Panc1 (cell line): ENCODE measurements at places on chromosomes 11 and 22. TPM values are rescaled to one million over a fixed set of nuclear protein-coding genes. Genes with fewer than 3 reads are reported as not detected.

DNA sequence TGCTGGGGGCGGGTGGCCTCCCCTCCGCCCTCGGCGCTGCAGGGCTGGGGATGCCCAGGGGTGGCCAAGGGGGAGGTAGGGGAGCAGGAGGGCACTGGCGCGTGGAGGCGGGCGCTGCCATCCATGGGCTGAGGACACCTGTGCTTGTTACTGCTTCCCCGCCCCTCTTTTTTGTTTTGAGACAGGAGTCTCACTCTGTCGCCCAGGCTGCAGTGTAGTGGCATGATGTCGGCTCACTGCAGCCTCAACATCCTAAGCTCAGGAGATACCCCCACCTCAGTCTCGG, 683 bp upstream of the FADS3 start:
- DNase-seq, result no peak
- H3K36me3 ChIP-seq, result no peaks in the 10 kb centered on the region
- H3K4me3 ChIP-seq, result peak overlapping the region; percentile 73
- no peak overlapping the region for H3K27ac ChIP-seq
- H3K27me3 ChIP-seq, result no peaks in the 10 kb centered on the region

DNA sequence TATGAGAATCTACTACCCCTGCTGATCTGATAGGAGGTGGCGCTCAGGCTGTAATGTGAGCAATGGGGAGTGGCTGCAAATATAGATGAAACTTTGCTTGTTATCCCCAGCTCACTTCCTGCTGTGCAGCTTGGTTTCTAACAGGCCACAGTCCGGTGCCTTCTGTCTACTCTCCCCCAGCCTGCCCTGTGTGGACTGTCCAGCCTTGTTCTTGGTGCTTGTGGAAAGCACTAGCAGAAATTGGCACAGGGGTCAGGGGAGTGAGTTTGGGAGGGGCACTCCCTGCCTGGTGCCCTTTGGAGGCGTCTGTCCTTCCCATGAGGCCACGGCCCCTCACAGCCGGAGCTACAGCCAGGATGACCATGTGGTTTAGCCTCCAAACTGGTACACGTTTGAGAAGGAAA, 14.3 kb downstream of the MOV10L1 start:
- no peak overlapping the region for H3K27ac ChIP-seq
- no peak overlapping the region for H3K4me3 ChIP-seq
- H3K36me3 ChIP-seq, result no peaks in the 10 kb centered on the region

GRCh38 chr11:100469835-100470234, 217.3 kb upstream of the ARHGAP42 start:
- no peak for DNase-seq
- H3K27me3 ChIP-seq, result no peaks in the 10 kb centered on the region
- no peaks in the 10 kb centered on the region for H3K36me3 ChIP-seq

DNA sequence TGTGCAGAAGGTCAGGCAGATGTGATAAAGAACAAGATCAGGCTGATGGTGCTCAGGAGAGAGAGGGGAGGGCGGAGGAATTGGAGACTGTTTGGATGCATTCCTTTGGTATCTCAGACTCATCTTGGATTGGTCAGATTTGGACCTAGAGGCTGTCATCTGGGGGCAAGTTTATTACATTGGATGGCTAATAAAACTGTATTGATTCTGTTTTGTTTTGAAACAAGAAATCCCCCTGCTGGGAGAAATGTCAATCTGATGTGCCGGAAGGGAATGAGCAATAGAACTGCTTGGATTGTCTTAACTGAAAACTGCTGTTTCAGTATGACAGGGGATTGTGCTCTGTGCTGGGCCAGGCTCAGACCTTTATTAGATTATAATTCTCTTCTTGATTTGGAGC, 25.5 kb upstream of the CCDC90B start:
- no peaks in the 10 kb centered on the region for H3K27me3 ChIP-seq
- no peak overlapping the region for H3K4me3 ChIP-seq
- H3K27ac ChIP-seq, result no peak overlapping the region
- DNase-seq, result no peak
- no peaks in the 10 kb centered on the region for H3K4me1 ChIP-seq

DNA sequence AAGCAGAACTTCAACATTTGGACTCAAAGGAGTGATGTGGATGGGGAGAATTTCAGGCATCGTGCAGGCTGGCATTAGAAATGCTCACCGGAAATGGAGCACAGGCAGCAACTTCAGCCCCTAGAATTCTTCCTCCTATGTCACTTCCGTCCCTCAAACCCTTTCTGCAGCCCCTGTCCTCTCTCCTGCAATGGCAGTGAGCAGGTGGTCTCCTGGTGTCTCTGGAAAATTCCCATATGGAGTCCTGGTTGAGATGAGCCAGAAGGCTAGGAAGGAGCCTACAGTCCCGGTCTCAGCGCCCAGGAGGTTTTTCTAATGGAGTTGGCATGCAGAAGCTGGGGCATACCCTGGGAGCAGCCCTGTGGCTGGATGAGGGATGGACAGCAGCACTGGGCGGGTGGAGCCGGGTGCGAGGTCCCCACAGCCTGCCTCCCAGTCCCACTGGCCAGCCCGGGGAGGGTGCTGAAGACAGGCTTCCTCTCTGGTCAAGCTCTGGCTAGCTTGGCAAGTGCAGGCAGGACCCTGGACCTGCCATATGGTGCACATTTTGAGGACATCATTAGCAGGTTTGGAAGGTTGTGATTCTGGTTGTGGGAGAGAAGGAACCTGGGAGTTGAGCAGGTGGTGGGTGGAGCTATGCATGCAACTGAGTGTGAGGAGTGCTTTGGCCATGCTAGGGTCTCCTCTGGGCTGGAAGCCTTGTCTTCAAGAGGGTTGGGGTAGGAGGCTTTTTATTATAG, 59.8 kb upstream of the B3GAT1 start:
- H3K27me3 ChIP-seq, result peaks cover 28% of the 10 kb centered on the region
- H3K36me3 ChIP-seq, result no peaks in the 10 kb centered on the region
- H3K4me3 ChIP-seq, result no peak overlapping the region
- no peak overlapping the region for H3K27ac ChIP-seq
- no peak for DNase-seq

- H3K4me3 ChIP-seq, result peak overlapping the region; percentile 95
- H3K27ac ChIP-seq, result peak overlapping the region; percentile 96
- DNase-seq, result no peak
- no peaks in the 10 kb centered on the region for H3K27me3 ChIP-seq
- H3K4me1 ChIP-seq, result peaks cover 22% of the 10 kb centered on the region
These were observed 2.2 kb upstream of the KMT2A start for GRCh38 chr11:118434123-118434552.

- no peaks in the 10 kb centered on the region for H3K27me3 ChIP-seq
- H3K27ac ChIP-seq, result no peak overlapping the region
- no peak for DNase-seq
- no peaks in the 10 kb centered on the region for H3K36me3 ChIP-seq
These were observed 60.1 kb upstream of the ZC3H12C start for GRCh38 chr11:110032957-110033570.

DNA sequence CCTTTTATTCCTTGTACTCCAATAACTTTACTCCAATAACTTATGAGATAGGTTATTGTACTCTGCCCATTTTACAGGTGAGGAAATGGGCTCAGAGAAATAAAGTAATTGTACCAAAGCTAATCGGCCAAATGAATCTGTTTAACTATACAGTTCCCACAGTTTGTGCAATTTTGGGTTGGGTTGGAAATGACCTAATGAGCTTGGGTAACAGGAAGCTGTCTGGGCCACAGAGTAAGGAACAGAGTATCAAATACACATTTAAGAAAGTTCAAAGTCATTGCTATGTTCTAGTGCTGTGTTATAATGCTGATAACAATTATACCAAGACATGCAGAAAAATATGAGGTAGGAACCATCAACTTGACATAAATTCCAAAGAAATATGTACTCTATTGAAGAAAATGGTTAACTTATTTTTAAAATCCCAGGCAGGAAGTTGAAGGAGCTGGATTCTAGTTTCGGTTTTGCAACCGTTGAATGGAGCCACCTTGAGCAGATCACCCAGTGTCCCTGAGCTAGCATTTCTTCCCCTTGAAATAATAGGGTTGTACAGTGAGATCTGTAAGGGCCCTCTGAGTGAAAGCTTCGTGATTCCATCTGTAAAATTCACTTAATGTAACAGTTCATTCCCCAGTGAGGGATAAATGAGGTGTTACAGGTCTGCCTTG, 360.9 kb upstream of the NARS2 start:
- no peaks in the 10 kb centered on the region for H3K36me3 ChIP-seq
- no peaks in the 10 kb centered on the region for H3K4me1 ChIP-seq
- H3K27ac ChIP-seq, result no peak overlapping the region
- H3K4me3 ChIP-seq, result no peak overlapping the region
- no peaks in the 10 kb centered on the region; the same call in 1 of the 2 replicates for H3K27me3 ChIP-seq
- no peak for DNase-seq

GRCh38 chr22:37007651-37008050, 11.6 kb downstream of the TST start:
- no peak overlapping the region for H3K27ac ChIP-seq
- no peaks in the 10 kb centered on the region for H3K36me3 ChIP-seq
- peaks cover 4% of the 10 kb centered on the region for H3K4me1 ChIP-seq
- DNase-seq, result no peak
- peaks cover 3% of the 10 kb centered on the region; the same call in 1 of the 2 replicates for H3K27me3 ChIP-seq

DNA sequence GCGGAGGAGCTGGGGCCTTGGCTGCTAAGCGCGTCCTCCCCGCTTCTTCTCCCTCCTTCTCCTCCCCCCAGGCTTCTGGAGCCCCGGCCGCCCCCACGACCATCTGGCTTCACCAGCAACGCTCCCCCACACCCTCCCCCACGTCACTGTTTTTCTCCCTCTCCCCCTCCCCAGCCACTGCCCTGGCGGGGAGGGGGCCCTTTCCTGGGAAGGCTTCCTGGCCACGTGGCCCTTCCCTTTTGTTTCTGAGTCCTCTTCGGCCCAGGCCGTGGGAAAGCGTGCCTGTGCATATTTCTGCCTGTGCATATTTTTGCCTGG, 27.7 kb downstream of the RTN4R start:
- H3K4me1 ChIP-seq, result peaks cover 4% of the 10 kb centered on the region; the same call in 1 of the 2 replicates
- H3K36me3 ChIP-seq, result no peaks in the 10 kb centered on the region
- DNase-seq, result no peak
- no peak overlapping the region for H3K4me3 ChIP-seq
- no peaks in the 10 kb centered on the region for H3K27me3 ChIP-seq

DNA sequence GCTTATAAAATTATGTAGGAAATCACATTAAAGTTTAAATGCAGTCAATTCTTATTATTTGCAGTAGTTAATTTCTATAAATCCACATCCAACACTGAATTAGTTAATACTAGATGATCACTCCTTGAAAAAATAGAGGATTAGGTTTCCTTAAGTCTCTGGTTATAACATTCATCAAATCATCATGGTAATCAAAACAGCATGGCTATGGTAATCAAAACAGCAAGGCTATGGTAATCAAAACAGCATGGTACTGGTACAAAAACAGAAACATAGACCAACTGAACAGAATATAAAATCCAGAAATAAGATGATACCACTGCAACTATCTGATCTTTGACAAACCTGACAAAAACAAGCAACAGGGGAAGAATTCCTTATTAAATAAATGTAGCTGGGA, 814.6 kb upstream of the CCDC179 start:
- H3K4me1 ChIP-seq, result no peaks in the 10 kb centered on the region
- DNase-seq, result no peak
- no peaks in the 10 kb centered on the region for H3K36me3 ChIP-seq
- no peaks in the 10 kb centered on the region for H3K27me3 ChIP-seq

- no peaks in the 10 kb centered on the region; the same call in 1 of the 2 replicates for H3K36me3 ChIP-seq
- peaks cover 20% of the 10 kb centered on the region for H3K4me1 ChIP-seq
- H3K4me3 ChIP-seq, result no peak overlapping the region
- no peak for DNase-seq
These were observed 3.3 kb downstream of the MTMR2 start for GRCh38 chr11:95920460-95921105.

- no peaks in the 10 kb centered on the region; the same call in 1 of the 2 replicates for H3K36me3 ChIP-seq
- H3K27me3 ChIP-seq, result no peaks in the 10 kb centered on the region
- no peak overlapping the region for H3K4me3 ChIP-seq
- H3K27ac ChIP-seq, result no peak overlapping the region
- no peaks in the 10 kb centered on the region for H3K4me1 ChIP-seq
- no peak for DNase-seq
These were observed 28.6 kb upstream of the BID start for GRCh38 chr22:17802822-17803221.

GRCh38 chr11:70853068-70853769, 399.2 kb downstream of the SHANK2 start:
- no peak for DNase-seq
- no peaks in the 10 kb centered on the region for H3K36me3 ChIP-seq
- H3K27me3 ChIP-seq, result peaks cover 5% of the 10 kb centered on the region; the same call in 1 of the 2 replicates

GRCh38 chr22:28742562-28742962, 723 bp downstream of the HSCB start:
- H3K27ac ChIP-seq, result peak overlapping the region; percentile 96
- H3K36me3 ChIP-seq, result peaks cover 4% of the 10 kb centered on the region
- H3K27me3 ChIP-seq, result no peaks in the 10 kb centered on the region

- peaks cover 8% of the 10 kb centered on the region; the same call in 1 of the 2 replicates for H3K4me1 ChIP-seq
- DNase-seq, result no peak
- H3K4me3 ChIP-seq, result no peak overlapping the region
- no peaks in the 10 kb centered on the region for H3K36me3 ChIP-seq
- H3K27me3 ChIP-seq, result no peaks in the 10 kb centered on the region
These were observed 84.7 kb downstream of the CDKN1C start for GRCh38 chr11:2800655-2801531.

GRCh38 chr11:68969386-68969785, 11.4 kb downstream of the MRGPRD start:
- no peak overlapping the region for H3K4me3 ChIP-seq
- H3K4me1 ChIP-seq, result no peaks in the 10 kb centered on the region
- H3K36me3 ChIP-seq, result no peaks in the 10 kb centered on the region
- DNase-seq, result no peak

Gene FAM180B
- not detected for total RNA-seq

Gene P2RY6
- total RNA-seq, result 0.59 TPM

Gene TPBGL
- total RNA-seq, result 0.54 TPM

Gene STK33
- 3.9 TPM for total RNA-seq

Gene MUC6
- 0.49 TPM for total RNA-seq

Gene C11orf65
- total RNA-seq, result 0.18 TPM

Gene NXPE2
- total RNA-seq, result not detected

Gene DEPDC7
- total RNA-seq, result 7.5 TPM

Gene KCNJ1
- total RNA-seq, result not detected

Gene LSP1
- 0.90 TPM for total RNA-seq

Gene PLAAT4
- total RNA-seq, result 15.2 TPM

Gene MOV10L1
- total RNA-seq, result 0.10 TPM

Gene TTC36
- 1.2 TPM for total RNA-seq
